ENCODE measurements at places on chromosomes 5 and 9.

- no peak for DNase-seq
Measured at GRCh38 chr5:139746691-139747582, 48.7 kb upstream of the PSD2 start.

DNA sequence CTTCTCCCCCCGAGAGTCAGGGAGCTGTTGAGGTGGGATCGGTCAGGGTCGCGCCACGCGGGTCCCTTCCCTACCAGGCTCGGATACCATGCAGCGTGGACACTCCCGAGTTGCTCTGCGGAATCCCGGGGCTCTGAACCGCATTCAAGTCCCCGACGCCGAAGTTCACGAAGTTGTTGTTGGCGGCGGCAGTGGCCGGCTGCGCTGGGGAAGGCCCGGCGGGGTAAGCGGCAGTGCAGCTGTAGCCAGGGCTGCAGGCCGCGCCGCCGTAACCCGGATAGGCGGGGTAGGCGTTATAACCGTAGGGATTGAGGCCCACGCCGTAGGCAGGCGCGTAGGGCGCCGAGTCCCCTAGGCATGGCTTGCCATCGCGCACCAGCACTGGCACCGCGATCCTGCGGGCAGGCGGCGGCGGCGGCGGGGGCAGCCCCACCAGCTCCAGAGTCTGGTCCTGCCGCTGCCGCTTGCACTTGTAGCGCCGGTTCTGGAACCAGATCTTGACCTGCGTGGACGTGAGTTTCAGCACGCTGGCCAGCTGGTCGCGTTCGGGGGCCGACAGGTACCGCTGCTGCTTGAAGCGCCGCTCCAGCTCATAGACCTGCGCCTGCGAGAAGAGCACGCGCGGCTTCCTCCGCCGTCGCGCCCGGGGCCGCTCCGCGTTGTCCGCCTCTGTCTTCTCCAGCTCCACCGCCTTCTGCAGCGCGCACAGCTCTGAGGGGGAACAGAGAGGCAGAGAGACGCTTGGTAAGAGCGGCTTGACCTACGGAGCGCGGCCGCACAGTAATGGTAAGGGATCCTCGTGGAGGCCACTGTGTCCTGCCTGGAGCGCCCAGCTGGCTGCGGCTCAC is 2.3 kb downstream of the NKX2-5 start:
- no peak for DNase-seq

- DNase-seq: no peak
Measured at GRCh38 chr5:67528953-67529352, 332.4 kb upstream of the CD180 start.

GRCh38 chr5:11383506-11384095 is 520.6 kb downstream of the CTNND2 start:
- no peak for DNase-seq

GRCh38 chr9:25904701-25905100 is 226.5 kb upstream of the TUSC1 start:
- DNase-seq: no peak

DNA sequence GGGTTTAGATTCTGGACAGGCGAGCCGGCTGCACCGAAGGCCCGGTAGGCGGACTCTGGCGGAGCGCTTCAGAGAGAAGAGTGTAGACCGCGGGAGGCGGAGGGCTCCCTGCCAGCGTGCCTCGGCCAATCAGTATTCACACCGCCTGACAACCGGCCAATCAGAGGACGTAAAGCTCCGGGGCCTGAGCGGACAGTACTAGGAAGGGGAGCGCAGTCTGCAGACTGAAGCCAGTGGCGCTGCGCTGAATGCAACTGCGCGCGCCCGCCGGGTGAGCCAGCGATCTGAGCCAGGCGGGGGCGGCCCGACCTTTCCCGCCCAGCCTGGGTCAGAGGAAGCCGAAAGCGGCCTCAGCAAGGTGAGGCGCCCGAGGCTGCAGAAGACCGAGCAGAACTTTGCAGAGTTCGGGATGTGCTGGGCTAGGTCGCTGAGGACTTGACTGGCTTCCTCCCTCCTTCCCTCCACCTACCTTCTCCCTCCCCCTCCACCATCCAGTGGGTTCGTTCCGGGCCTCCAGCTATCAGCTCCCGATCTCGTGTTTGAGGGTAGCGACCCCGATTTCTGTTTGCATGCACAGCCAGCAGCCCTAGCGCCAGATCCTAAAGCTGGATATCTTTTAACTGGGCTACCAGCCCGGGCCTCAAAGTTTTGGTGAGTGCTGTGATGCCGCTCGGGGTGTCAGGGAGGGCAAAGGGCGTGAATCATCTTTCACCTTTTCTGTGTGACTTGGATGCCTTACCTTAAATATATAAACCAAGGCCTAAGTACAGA is at the start of gene DMRT2:
TSS of gene DMRT2 (plus strand) at position 233 of the 771 bp plus-strand sequence. CDS start 1,257 bp downstream, outside the sequence.
- DNase-seq: peak; percentile 46

DNA sequence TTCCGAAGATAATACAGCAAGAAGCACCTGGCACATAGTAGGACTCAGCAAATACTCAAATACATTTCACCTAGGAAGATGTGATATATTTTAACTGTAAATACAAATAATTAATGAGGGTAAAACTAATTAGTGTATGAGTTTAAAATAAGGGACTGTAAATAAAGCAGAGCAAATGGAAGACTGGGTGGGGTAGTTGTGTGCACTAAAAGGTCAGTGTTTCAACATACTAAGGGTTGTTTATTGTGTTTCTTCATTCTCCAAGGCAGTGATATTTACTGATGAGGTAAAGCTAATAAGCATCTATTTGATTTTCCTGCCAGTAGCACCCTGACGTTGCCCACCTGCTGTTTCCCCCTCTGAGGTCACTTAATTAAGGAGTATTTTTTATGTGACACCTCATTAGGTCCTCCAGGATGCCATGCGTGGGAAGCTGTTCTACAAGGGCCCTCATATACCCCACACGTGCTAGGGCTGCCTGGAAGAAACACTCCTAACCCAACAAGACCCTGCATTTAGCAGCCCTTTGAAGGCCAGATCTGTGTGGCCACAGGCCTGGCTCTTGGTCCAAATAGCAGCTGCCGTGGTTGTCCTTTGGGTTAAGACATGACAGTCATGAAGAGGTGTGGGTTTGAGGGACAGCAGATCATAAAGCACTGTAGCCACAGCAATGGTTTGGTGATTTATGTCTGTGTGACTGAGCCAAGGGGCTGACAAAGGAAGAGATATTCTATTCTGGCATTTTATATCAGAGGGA is 97.5 kb upstream of the RPS23 start:
- DNase-seq: no peak

DNA sequence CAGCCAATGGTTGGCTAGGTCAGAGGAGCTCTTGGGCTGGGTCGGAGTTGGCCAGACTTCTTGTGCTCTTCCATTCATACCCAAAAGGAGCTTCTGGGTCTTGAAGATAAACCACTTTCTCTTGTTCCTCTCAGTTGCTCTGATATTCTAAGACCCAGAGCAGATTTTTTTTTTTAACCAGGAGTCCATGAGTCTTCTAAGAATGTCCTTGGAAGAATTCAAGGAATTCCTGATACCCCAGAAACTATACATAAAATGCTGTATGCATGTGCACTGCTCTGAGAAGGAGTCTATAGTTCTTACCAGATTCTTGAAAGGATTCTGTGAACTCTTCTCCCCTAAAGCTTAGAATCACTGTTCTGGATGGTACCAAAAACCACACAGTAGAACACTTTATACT is 9.9 kb upstream of the PALM2AKAP2 start:
- DNase-seq: no peak
